Stimulated activated CD4-positive, alpha-beta T cell treated with anti-CD3 and anti-CD28 coated beads, Interleukin-4, amount 100 ng/mL, for 4 hours (primary cell): ENCODE measurements at places on chromosomes 13 and 19.

DNA sequence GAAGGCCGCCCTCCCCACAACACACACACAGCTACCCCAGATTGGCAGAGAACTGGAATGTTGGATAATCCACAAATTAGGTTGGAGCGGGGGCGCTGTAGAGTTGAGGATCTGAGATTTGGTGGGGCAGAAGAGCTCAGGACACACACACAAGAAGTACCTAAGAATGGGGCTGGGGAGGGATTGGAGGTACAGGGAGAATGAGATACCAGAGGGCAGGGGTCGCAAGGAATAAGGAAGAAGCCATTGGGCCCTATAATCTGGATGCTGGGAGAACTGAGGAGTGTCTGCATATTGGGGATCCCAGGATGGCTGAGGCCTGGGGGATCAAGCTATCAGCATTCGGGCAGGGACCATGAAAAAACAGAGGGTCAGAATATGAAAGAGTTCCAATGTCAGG lies 11.5 kb downstream of the SYT3 start:
- DNase-seq: no peak

DNA sequence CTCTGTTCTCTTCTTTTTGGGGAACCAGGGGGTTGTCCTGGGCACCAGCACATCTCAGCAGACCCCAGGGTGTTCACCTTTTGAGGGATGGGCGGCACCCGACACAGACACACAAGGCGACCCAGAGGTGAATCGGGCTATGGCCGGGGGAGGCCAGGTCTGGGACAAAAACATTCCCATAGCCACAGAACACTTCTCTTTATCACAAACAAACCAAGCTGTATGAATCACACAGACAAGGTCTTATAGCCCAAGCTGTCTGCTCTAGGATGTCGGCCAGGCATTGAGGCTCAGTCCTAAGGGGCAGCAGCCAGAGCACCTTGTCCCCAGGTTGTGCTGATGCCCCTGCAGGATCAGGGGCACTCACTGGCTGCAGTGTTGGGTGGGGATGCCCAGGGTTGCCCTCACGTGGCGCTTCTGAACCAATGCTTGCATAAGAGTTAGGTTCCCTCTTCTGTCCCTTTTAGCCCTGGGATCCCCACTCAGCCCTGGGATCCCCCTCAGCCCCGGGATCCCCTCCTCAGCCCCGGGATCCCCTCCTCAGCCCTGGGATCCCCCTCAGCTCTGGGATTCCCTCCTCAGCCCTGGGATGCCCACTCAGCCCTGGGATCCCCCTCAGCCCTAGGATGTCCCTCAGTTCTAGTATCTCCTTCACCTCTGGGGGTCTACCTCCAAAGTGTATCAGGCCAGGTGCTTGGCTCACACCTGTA lies 26.9 kb downstream of the MAU2 start:
- no peak for DNase-seq

- DNase-seq: no peak
These were observed 11.2 kb upstream of the ZNF681 start for GRCh38 chr19:23769691-23770468.

DNA sequence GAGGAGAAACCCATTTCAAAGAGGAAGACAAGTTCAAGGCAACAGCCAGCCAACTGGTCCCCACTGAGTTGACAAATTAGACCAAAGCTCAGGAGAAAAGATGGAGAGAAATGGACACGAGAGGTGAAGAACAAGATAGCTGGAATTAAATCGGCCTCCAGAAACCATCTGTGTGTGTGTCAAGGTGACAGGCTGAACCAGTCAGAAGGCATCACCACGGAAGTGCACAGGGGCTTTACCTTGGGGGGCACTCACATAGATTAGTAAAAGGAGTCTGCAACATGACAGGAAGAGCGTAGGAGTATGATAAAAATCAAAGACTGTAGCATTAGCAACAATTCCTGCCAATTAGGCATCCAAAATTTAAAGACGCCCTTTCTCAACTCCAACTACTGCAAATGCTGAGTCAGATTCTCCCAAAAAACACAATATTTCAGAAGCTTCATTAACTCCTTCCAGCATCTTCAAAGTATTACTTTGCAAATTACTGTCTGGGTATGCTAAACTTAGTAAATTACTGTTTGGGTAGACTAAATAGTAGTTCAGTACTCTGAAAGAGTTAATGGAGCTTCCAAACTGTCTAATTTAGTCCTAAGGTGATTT lies 66.2 kb downstream of the FOXO1 start:
- peak; percentile 44 for DNase-seq

- DNase-seq: no peak
These were observed 18.7 kb downstream of the CACNG7 start for GRCh38 chr19:53927739-53928138.

DNA sequence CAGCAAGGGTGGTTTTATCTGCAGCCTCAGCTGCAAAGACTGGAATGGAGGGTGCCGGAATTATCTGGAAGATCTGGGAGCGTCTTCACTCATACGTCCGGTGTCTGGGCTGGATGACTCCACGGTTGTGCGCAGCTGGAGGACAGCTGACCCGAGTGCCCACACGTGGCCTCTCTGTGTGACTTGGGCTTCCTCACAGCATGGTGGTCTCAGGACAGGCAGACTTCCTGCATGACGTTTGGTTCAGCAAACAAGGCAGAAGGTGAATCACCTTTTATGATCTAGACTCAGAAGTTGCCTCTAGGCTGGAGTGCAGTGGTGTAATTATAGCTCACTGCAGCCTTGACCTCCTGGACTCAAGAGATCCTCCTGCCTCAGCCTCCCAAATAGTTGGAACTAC lies 33.2 kb downstream of the CACNG6 start:
- no peak for DNase-seq

- DNase-seq: no peak
These were observed 51.8 kb downstream of the F2RL3 start for GRCh38 chr19:16940626-16941025.

- no peak for DNase-seq
These were observed 6.4 kb upstream of the LILRA1 start for GRCh38 chr19:54587026-54587425.
